Osteoblast (primary cell): ENCODE measurements at places on chromosomes 12 and 14. TPM values are rescaled to one million over a fixed set of nuclear protein-coding genes. Genes with fewer than 3 reads are reported as not detected.

The TMEM229B gene
- 5.8 and 8.3 TPM in 2 replicates for total RNA-seq

The SLC22A17 gene
- 18.1 and 19.7 TPM in 2 replicates for total RNA-seq

The CELA1 gene
- not detected in 2 replicates for total RNA-seq

The PPP1R36 gene
- total RNA-seq: 0.88 and 1.1 TPM in 2 replicates

The RNASE3 gene
- total RNA-seq: not detected in 2 replicates

The GLT8D2 gene
- total RNA-seq: 52.5 and 62.2 TPM in 2 replicates

The C12orf42 gene
- total RNA-seq: not detected in 2 replicates

The RERGL gene
- total RNA-seq: not detected in 2 replicates

The PTPRB gene
- total RNA-seq: 0.29 and 1.1 TPM in 2 replicates

The PMCH gene
- not detected in 2 replicates for total RNA-seq

The CMKLR1 gene
- total RNA-seq: 6.8 and 9.8 TPM in 2 replicates

The PRICKLE1 gene
- 13.0 and 14.7 TPM in 2 replicates for total RNA-seq

The DUSP16 gene
- total RNA-seq: 5.1 and 5.3 TPM in 2 replicates

The KLRC1 gene
- total RNA-seq: not detected in 2 replicates

The CBLN3 gene
- 3.5 and 4.0 TPM in 2 replicates for total RNA-seq

The ZNF891 gene
- total RNA-seq: 1.4 and 1.5 TPM in 2 replicates

The KRT77 gene
- total RNA-seq: not detected in 2 replicates

The PMEL gene
- total RNA-seq: 0.59 and 0.72 TPM in 2 replicates

The ACIN1 gene
- 90.5 and 103 TPM in 2 replicates for total RNA-seq

The KRAS gene
- total RNA-seq: 18.5 and 23.9 TPM in 2 replicates

The SERPINA10 gene
- total RNA-seq: not detected in 2 replicates
